ENCODE measurements at places on chromosomes 4 and X. TPM values are rescaled to one million over a fixed set of nuclear protein-coding genes. Genes with fewer than 3 reads are reported as not detected.

- DNase-seq = peak; percentile 63
Measured at GRCh38 chr4:126888968-126889367, 743.8 kb upstream of the INTU start.

GRCh38 chr4:69951602-69952001 lies 13.9 kb downstream of the CSN2 start:
- no peak for DNase-seq

The MGARP gene
- total RNA-seq = 0.45 TPM

DNA sequence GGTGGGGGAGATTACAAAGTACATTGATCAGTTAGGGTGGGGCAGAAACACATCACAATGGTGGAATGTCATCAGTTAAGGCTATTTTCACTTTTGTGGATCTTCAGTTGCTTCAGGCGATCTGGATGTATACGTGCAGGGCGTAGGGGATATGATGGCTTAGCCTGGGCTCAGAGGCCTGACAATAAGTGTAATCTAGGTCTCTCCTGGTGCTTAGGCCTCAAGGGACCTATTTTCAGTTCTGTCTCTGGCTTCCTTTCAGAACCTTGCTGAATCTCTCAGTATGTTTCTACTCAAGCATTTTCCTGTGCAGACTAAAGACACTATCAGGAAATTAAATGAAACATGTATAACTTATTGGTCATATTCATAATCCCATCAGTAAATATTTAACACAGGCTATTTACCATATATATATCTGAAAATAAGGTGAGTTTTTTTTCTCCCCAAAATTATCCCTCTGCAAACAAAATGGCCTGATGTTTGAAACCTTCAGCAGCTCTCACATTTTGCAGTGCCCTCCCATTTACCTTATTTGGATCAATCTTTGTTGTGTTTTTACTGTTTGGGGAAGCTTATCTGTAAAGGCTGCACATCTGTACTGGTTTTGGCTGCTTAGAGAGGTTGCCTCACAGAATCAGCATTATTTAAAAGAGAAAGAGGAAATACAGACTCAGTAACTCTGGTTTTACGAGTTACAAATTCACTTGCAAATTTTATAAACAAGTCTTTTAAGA lies 2.3 kb upstream of the ZCCHC4 start:
- DNase-seq = no peak

- DNase-seq = no peak
Measured at GRCh38 chr4:89914609-89915550, 20.2 kb downstream of the MMRN1 start.

DNA sequence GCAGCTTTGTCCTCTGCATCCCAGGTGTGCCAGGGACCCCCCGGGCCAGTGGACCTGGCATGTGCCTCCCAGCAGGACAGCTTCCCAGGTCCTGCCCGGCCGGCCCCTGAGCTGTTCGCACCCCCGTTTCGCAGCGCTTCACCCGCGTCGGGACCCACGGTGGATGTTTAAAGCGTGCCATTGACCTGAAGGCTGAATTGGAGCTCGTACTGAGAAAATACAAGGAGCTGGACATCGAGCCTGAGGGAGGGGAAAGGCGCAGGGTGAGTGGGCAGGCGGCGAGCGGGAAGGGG lies 7.9 kb downstream of the UVSSA start:
- DNase-seq = no peak

DNA sequence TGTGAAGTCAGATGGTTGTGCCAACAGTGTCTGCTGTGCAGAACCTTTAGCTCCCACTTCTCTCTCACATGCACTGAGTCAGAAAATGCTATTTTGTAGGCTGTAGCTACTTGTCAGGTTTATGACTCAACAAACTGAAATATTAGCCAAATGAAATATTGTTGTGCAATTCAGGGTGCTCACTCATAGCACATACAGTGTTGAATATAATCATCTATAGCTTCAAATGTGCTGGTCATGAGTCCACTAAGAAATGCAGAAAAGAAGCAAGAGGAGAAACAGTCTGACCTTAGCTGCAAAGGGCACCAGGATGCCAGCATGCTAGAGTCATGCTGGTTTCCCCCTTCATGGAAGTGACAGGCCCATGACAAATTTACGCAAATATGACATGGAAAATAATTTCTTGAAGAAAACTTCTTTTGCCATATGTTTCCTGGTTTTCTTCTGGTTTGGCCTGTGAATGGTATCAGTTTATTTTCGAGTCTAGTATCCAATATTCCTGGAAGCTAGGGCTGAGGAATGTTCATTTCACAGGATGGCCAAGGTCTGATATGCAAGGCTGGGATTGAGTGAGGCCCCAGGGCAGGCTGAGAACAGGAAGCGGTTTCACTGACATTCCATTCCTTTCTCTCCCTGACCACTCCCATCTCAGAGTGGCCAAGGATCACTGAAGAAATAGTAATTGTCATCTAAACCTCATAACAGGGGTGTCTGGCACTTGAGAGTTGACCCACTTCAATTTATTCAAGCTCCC lies 10.3 kb upstream of the CXCL2 start:
- peak; percentile 98 for DNase-seq

The GDPD2 gene
- not detected for total RNA-seq

DNA sequence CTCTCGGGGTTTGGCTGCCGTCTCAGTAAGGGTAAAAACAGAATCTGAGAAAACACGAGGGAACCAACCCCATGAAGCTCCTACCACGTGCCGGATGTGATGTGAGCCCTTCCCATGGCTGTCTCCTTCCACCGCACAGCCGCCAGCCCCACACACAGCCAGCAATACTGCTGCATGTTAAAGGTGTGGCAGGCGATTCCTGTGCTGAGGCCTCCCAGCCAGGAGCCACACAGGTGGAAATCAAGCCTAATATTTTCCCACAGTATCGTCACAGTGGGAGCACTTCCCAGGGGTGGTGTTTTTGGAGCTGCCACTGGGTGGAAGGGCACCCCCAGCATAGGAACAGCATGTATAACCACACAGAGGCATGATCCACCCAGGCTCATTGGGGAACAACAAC lies 77.5 kb downstream of the SLC2A9 start:
- no peak for DNase-seq

GRCh38 chr4:184805462-184806228 lies 20.1 kb downstream of the ACSL1 start:
- no peak for DNase-seq

GRCh38 chr4:81621490-81621889 lies 149.8 kb upstream of the RASGEF1B start:
- DNase-seq = no peak

DNA sequence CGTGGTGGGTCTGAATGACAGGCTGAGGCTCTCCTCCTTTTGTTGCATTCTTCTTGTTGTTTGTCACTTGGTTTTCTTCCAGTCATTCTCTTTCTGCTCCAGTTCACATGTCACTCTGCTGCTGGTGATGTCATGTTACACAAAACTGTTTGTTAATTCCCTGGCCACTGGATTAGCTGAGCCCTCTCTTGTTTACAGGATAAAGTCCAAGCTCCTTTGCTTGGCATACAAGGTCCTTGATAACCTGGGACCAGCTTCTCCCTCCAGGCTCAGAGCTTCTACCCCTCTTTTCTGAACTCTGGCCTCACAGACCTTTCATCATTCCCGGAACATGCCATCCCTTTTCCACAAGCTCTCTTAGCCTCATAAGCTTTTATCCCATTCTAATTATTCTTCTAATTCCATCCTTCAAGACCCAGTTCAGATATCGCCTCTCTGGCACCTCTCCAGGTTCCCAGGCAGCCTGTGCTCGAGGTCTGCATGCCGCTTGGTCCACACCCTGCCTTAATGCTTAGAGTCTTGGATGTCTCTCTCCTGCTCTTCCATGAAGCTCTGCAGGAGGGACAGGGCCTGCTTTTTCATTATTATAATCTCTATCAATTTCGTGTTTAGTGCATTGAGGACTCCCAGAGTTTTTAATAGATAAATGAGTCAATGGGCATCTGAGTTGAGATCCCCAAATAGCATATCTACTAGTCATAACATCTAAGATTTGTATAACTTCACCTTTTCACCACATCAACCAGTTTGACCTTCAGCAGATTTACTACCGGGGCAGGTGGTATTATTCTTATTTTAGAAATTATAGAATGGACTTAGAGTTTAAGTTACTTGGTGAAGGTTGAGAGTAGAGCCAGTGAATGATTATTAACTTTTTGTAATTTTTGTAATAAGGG lies 98.7 kb downstream of the TMEM131L start:
- DNase-seq = peak; percentile 48

The MID1 gene
- 16.8 TPM for total RNA-seq

The BMP2K gene
- total RNA-seq = 33.3 TPM

The RBM46 gene
- not detected for total RNA-seq

DNA sequence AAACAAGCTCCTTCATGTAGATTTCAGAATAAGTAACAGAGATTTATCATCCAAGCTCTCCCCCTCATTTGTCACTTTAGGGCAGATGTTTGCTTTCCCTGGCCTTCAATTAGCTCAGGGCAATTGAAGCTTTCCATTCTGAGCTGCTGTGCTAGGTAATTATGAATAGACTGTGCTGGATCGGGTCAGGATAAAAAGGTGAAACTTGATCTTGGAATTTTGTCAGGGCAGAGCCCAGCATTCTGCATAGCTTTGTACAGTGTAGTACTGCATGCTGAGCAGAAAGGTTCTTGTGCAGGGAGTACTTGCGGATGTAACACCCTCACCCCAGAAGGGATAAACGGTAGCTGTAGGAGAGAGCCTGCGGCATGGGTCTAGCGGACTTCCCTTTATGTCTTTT lies 64.0 kb upstream of the CLDN34 start:
- DNase-seq = peak; percentile 30

The TRMT10A gene
- 11.8 TPM for total RNA-seq

The BRS3 gene
- not detected for total RNA-seq

The MAGEE2 gene
- total RNA-seq = not detected

DNA sequence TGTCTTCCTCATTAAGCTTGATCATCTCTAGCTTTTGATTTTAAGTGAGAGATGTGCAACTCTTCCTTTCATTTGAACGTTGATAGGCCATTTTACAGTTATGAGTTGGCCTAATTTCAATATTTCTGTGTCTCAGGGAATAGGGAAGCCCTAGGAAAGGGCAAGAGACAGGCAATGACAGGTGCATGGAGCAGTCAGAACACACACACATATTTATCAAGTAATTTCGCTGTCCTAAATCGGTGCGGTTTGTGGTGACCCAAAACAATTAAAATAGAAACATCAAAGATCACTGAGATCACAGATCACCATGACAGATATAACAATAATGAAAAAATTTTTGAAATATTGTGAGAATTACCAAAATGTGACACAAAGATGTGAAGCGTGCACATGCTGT lies 87.7 kb upstream of the LSM6 start:
- no peak for DNase-seq

- DNase-seq = no peak
Measured at GRCh38 chr4:123874063-123874462, 477.5 kb downstream of the SPRY1 start.

- DNase-seq = no peak
Measured at GRCh38 chr4:27308379-27308778, 447.7 kb downstream of the STIM2 start.

DNA sequence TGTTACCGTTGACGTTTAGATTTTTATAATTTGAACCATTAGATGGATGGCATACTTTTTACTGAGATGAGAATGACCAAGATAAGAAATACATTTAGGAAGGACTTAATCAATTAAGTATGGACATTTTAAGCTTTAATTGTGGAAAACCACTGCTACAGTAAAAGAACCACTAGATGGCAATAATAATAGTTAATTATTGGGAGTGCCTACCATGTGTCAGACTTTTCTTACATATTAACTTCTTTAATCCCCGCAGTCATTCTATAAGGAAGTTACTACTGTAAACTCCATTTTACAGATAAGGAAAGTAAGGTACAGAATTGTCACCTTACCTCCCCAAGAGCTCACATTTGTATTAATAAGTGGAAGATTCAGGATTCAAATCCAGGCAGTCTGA lies 48.5 kb upstream of the MYOZ2 start:
- DNase-seq = no peak

The ADAMTS3 gene
- total RNA-seq = 4.2 TPM

GRCh38 chrX:50111742-50112141 lies 89.1 kb downstream of the AKAP4 start:
- DNase-seq = no peak

DNA sequence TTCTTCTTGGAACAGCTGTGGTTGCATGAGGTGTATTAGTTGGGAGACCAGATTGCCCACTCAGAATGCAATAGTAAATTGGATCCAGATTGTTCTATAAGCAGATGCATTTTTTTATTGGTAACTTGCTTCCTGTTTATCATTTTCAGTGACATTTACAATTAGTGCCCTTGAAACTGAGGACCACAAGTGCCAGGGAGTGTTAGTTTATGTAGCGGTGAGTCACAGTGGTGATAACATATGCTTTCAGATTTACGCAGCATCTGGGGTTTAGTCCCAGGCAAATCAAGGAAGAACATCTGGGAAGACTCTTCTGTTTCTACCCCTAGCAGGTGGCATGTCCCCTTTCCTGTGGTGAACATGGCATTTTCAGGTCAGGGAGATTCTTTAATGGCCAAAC lies 24.1 kb downstream of the FRMPD4 start:
- peak; percentile 2 for DNase-seq

DNA sequence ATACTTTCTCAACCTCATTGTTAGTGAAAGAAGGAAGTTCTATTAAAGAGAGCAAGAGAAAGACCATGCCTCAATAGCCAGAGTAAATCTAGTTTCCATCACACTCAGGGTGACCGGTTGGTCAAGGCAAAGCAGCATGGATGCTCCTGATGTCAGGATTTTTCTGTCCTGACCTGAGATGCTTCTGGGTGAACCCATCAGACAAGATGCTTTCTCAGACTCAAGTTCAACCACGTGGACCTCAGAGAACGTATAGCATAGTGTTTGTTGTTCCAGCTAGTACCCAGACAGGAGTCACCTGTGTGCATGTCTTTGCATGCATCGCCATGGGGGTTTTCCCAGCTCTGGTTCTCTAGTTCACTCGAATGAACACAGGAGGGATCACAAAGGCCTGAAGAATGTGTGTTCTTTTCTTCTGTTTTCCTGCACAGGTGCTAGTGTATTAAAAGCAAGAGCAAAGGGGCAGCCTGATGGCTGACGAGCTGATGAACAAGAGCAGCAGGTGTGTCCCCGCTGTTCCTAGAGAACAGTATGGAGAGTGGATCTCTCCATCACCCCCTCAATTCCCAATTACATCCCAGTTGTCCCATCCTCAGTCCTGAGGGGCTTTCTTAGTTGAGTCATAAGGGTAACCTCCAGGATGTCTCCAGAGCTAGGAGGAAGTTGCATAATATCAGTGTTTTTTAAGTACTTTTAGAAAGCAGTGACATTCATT lies 110.5 kb upstream of the ENPP6 start:
- DNase-seq = no peak

The SMIM31 gene
- not detected for total RNA-seq

GRCh38 chr4:39539089-39539611 lies 11.9 kb upstream of the UGDH start:
- DNase-seq = no peak

The MAGEB2 gene
- not detected for total RNA-seq

DNA sequence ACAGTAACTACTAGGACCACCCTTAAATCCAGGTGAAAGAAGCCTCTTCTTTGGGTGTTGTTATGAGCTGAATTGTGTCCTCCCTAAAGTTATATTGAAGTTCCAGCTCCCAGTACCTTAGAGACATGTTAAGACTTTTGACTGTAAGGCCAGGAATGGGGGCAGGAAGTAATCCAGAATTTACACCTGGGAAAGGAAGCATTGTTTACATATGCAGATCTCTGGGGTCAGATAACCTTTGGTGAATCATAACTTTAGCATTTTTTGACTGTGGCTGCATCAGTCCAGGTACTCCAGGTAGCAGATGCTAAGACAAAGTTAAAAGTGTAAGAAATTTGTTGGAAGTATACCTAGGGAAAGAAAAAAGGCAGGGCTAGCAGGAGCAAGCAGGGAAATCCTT lies 104.9 kb upstream of the CENPE start:
- DNase-seq = no peak

All from astrocyte (in vitro differentiated cells and primary cell).